ENCODE measurements at places on chromosomes 11 and 22. TPM values are rescaled to one million over a fixed set of nuclear protein-coding genes. Genes with fewer than 3 reads are reported as not detected.
A peak's percentile ranks its signal among the peaks of the same experiment; 100 is the strongest.

DNA sequence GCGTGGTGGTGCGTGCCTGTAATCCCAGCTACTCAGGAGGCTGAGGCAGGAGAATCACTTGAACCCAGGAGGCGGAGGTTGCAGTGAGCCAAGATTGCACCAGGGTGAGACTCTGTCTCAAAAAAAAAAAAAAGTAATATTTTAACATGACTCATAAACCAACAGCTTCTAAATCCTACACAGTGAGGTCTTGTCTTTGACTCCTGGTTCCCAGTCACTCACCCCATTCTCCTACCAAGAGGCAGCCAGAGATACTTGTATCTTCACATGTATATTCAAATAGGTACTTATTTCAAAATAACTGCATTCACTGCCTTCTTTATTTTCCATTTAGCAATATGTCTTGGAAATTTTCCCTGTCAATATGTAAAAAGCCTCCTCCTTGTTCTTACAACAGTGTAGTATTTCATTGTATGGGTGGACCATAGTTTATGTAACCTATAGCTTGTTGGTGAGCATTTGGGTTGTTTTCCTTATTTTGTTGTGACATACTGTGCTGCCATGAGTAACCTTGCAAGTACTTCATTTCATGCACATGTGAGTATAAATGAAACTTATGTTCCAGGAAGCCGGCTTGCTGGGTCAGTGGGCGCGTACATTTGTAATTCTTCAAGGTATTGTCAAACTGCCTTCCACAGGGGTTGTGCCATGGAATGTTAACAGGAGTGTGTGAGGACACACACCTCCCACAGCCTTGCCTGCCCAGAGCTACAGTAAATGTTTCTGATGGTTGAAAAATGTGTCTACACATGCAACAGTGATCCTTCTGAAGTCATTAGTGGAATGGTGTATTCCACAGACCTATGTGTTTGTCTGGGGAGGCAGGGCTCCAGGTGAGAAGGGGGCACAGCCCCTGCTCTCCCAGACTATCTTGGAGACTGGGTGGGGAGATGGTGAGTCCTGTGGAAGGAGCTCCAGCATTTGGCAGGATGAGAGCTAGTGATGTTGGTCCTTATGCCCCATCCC, 47.9 kb downstream of the OSBP2 start:
- no peak for DNase-seq

- DNase-seq: no peak
Measured at GRCh38 chr11:43788421-43788820, 92.2 kb upstream of the ALKBH3 start.

DNA sequence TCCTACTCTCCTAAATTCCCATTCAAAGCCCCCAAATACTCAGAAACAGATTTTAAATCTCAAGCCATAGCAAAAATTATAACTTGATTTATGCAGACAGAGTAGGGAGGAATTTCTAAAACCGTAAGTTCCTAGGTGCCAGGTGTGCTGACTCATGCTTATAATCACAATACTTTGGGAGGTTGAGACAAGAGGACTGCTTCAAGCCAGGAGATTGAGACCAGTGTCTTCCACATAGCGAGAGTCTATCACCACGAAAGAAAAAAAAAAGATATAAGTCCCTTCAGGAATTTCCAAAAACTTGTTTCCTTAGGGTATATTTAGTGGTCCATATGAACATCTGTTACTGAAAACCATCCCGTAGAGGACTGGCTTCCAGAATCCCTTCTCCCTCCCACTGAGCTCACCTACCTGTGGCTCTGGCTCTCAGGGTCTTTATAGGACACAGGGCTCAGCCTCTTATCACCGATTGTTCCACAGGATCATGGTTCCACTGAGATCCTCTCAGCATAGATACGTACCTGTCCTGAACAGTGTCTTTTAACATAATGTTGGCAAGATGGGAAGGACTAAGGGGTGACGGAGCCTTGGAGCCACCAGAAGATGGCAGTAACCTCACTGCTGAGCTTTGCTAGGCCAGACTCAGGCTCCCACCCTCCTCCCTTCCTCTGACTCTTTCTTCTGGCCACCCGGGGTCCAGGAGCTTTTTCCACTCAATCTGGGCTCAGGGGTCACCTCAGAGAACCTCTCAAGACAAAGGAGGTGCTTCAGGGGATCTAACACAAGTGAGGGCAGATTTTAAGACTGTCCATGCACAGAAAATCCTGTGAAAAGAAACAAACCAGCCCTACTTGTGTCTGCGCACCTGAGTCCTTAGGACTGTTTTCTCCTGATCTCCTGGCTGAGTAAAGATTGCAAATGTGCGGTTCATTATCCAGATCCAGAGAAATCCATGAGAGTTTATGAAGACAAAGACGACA, 117.5 kb upstream of the TOP3B start:
- no peak for DNase-seq

DNA sequence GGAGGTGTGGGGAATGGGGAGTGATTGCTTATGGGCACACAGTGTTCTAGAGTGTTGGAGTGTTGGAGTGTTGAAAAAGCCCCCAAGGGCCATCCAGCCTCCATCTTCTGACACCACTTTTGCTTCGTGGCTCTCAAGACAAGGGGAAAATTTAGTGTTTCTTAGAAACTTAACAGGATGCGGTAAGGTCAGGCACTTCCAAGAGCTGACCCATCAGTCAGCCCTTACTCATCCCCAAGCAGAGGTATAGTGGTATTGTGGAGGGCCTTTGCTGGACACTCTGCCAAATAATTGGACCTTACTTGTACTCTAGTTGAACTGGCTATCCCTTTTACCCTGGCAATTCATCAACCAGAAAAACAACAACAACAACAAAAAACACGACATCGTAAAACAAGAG, 14.8 kb upstream of the ALDH3B2 start:
- DNase-seq: no peak

Gene MN1
- 0.06 TPM for total RNA-seq

Gene ANGPTL5
- not detected for total RNA-seq

Gene CAPN1
- 57.9 TPM for total RNA-seq

Gene SHISAL1
- not detected for total RNA-seq

- DNase-seq: no peak
Measured at GRCh38 chr11:1207401-1208143, 15.3 kb upstream of the MUC5B start.

- DNase-seq: peak; percentile 62
Measured at GRCh38 chr22:46053563-46054090, 76.7 kb upstream of the WNT7B start.

DNA sequence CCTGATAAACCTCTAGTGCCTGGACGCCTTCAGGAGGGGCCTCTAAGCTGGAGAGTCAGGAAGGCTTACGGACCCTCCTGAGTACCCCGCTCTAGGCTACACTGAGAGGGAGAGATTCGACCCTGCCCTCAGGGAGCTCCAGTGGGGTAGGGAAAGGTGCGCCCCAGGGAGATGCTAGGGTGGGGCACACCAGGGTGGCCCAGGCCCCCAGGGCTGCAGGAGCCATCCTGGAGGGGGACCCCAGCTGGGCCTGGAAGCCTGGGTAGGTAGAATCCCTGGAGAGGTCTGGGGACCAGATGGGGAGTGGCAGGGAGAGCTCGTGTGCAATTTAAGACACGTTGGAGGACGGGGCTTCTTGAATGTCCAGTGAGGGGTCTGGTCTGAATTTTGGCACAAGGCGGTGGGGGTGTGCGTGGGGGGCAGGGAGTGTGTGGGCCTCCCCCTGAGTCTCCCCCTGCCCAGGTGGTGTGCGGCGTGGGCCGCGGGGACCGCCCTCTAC, 4.7 kb downstream of the CARNS1 start:
- peak; percentile 17 for DNase-seq

DNA sequence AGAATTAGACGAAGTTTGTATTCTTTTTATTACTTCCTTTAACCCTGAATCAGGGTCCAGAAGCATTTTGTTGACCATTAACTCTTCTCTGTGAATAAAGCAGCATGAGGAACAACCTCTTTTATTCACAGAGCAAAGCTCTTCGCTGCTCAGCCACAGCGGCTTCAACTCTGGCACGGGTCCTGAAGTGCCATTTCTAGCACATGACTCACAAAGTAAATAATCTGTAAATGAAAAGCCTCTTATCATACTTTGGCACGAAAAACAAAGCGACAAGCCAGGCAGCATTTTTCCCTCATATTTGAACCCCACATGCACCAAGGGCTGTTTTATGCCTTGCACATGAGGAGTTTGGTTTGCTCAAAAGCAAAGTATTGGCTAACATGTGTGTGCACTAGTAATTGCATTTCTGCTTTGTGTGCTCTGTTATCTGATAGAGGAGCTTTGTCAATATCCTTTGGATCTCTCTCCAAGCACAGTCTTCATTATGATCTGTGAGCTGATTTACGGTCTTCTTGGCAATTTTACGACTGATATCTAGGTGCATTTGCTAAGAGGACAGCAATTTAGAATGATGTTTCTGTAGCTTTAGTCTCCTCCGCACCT, 33.0 kb upstream of the APOBEC3A start:
- DNase-seq: no peak

Gene CNTF
- 3.3 TPM for total RNA-seq

Gene GAL3ST3
- 0.70 TPM for total RNA-seq

DNA sequence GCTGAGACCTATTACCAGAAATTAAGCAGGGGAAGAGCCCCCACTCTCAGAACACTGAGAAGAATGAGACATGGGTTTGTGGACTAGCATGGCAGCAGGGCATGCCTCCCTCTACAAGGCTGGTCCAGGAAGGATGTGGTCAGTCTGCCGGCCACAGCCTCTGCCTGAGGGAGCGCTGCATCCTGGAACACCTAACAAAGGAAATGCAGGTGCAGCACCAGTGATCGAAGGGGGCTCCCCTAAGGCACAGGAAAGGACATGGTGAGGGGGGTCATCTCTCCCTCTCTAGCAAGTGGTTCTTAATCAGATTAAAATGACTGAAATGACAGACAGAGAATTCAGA, 40.6 kb upstream of the ARL14EP start:
- DNase-seq: peak; percentile 44

DNA sequence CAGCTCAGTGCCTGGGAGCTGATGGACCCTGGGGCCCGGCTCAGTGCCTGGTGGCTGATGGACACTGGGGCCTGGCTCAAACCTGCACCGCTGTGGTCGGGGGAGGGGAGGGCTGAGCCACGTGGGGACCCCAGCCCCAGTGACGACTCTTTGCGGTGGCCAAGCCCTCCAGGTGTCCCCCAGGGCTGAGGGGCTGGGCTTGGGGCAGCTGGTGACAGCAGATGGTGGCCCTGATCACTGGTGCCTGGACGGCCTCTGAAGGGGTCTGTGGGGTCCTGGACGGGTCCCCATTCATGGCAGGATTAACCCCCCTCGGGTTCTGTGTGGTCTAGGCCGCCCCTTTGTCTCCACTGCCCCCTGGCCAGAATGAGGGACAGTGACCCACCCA, 3.4 kb upstream of the MUC5B start:
- peak; percentile 0 for DNase-seq

GRCh38 chr22:24054356-24054755, 43.3 kb downstream of the CABIN1 start:
- no peak for DNase-seq

Gene RTN4R
- total RNA-seq: 3.5 TPM

Gene SERPING1
- total RNA-seq: 0.41 TPM

- DNase-seq: no peak
Measured at GRCh38 chr11:69078930-69079605, 30.3 kb downstream of the TPCN2 start.

Gene C11orf91
- total RNA-seq: not detected

Gene OLFML1
- not detected for total RNA-seq

GRCh38 chr22:46336119-46337078, 885 bp downstream of the TRMU start:
- DNase-seq: peak; percentile 14

DNA sequence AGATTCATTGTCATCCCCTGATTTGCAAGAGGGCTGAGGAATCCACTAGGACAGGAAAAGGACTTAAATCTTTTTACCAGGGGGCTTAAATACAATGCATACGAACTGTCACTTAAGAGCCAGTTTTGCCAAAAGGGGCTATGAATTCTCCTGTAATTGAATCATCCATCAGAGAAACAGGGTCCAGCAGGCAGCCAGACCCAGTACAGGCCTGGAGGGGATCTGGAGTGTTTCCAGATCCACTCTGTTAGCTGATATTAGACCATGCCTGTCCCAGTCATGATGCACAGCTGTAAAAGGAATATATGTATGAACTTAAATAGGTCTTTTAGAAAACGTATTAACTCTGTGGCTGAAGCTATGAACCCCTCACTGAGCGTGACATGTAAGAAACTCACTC, 53.8 kb upstream of the PRSS23 start:
- no peak for DNase-seq

- DNase-seq: no peak
Measured at GRCh38 chr11:10097615-10098014, 196.4 kb downstream of the SBF2 start.

Gene CEP126
- total RNA-seq: 1.9 TPM

Gene MAJIN
- total RNA-seq: 0.14 TPM

- no peak for DNase-seq
Measured at GRCh38 chr11:95067841-95068219, 1.1 kb downstream of the SRSF8 start.

- no peak for DNase-seq
Measured at GRCh38 chr11:25628030-25628429, 703.9 kb upstream of the ANO3 start.

- DNase-seq: no peak
Measured at GRCh38 chr11:43895601-43896000, 15.0 kb downstream of the ALKBH3 start.

Gene GLYATL1
- total RNA-seq: 1.3 TPM

GRCh38 chr22:47107431-47107830, 345.0 kb downstream of the TBC1D22A start:
- DNase-seq: no peak

DNA sequence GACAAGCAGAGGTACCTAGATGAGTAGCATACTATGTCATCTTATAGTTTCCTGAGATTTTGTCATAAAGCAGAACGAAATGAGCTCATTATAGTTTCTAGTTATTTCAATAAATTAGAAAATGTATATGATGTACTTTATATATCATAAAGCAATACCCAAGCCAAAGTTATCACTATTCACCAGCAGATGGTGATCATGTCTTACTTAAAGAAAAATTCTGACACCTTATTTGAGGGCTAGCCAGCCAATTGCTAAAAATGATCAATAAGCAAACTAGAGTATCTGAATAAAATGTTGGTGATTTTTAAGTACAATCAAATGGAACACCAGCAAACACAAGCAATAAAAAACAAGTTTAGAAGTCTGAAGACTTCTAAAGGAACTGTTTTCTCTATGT, 44.1 kb downstream of the RSF1 start:
- no peak for DNase-seq

- no peak for DNase-seq
Measured at GRCh38 chr11:103903621-103904323, 132.7 kb upstream of the DDI1 start.

DNA sequence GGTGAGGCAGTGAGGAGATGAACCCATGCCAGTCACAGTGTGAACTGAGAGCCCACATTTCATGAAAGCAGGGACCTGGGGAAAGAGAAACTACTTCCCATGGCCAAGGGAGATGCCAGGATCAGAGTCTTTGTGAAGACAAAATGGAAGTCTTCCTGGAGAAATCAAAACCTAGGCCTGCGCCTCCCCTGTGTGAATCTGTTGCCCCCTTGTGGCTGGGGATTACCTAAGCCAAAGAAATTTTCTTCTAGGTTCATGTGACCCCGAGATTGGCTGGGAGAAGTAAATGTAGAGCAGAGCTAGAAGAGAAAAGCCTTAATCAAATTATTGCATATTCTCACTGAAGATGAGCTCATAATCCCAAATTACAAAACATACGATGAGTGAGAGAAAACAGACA, 1075.3 kb downstream of the TBC1D22A start:
- peak; percentile 3 for DNase-seq

Gene CARD18
- not detected for total RNA-seq
